ENCODE measurements at places on chromosomes 2 and 18.

GRCh38 chr18:28088477-28088876, 88.5 kb downstream of the CDH2 start:
- ATAC-seq, result no peak

DNA sequence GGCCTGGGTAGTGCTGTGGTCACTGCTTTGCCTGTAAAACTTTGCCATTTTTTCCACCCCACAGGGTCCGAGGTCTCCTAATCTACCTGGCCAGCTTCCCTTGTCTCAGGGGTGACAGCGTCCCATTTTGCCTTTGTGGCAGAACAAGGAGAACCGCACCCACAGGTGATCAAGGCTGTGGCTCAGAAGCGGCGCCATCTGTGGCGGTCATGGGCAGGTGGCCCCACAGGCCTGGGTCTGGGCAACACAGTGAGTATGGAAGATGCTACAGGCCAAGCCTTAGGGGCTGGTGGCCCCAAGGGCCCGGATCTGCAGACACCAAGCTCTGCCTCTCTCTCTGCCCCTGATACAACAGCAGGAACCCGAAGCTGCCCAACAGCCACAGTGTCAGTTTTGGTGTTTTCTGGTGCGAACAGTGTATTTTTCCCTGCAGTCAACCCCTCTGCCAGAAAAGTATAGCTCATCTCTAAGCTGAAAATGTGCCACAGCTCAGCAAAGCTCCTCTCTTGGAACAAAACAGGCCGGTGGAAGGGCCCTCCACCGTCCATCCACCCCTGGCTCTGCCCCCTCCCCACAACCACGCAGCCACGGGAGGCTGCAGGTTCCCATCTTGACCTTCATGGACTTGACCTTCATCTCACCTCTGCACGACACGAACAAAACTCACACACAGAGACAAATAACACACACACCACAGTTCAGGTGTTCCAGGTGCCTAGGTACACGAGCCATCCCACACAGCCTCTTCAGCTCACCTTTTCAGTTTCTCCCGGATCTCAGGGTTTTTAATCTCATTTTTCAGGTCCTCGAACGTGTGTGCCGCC, 96.7 kb downstream of the PXDN start:
- ATAC-seq, result no peak

GRCh38 chr2:150410809-150411208, 76.7 kb downstream of the RND3 start:
- no peak for ATAC-seq

GRCh38 chr18:51614967-51615571, 417.6 kb upstream of the MEX3C start:
- no peak for ATAC-seq
